ENCODE measurements at places on chromosomes 2 and 18. TPM values are rescaled to one million over a fixed set of nuclear protein-coding genes. Genes with fewer than 3 reads are reported as not detected.
A peak's percentile ranks its signal among the peaks of the same experiment; 100 is the strongest.

DNA sequence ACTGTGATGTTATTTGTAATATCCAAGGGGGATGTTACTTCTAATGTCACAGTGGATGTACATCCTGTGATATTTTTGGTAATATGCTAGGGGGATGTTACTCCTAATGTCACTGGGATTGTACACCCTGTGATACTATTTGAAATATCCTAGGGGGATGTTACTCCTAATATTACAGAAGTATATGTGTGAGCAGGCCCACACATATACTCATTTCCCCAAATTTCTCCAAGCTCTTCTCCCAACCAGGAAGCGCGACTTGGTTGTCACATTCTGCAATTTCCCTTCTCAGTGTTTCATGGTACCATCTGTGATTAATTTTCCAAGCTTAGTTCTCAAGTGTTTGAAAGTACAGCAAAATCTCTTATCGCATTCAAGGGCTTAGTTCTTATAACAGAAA, 29.5 kb upstream of the CHN1 start:
- no peak for DNase-seq

DNA sequence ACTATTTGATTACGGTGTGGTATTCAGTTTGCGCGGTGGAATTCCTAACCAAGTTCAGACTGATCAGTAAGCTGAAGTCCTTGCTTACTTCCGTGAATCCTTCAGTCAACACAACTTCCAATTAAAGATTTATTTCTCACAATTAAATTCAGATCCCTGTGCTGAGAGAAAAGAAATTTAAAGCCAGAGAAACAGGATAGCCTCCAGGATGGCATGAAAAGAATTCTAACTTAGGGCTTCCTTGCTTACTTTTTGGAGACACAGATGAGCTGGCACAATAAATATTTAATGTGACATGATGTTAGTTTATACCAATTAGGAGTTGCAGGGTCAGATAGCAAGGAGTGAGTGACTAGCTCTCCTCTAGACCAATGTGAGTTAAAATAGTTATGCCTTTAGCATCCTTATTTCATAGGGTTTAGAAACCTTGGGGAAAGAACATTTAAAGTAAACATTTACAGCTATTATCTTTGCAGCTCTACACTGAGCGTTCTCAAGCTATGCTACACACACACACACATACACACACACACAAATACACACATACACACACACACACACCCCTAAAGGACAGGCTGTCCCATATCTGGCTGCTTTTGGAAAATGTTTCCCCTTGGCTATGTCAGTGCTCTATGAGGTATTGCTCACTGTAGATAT, 151.0 kb downstream of the TRIB2 start:
- DNase-seq = no peak

- DNase-seq = no peak
These were observed 154.5 kb downstream of the RPIA start for GRCh38 chr2:88845772-88846661.

GRCh38 chr2:175203621-175204496, 22.3 kb upstream of the ATP5MC3 start:
- peak; percentile 59 for DNase-seq

GRCh38 chr18:48819781-48820482, 130.8 kb downstream of the SMAD7 start:
- no peak for DNase-seq

DNA sequence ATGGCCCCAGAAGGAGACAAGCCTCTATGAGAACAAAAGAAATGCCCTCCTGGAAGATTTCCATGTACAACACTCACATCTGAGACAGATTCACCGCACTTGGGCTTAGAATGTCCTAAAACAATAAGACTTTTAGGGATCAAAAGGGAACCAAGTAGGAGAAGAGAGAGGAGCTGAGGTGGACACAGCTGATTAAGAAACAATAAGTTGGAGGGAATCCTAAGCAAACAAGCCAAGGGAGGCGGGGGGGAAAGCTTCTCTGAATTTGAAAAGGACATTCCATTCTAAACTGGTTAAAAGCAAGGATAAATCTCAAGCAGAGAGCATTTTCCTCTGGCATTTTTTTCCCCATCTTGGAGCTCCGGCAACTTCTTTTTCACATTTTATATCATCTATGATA, 9.9 kb downstream of the ACVR1 start:
- DNase-seq = no peak

GRCh38 chr2:48854681-48855080, 99.2 kb upstream of the LHCGR start:
- DNase-seq = no peak

CD28 gene
- 3.4 TPM for total RNA-seq

NAT8 gene
- total RNA-seq = not detected

C2orf15 gene
- not detected for total RNA-seq

Measured in sciatic nerve (tissue), 2 donors.